Fibroblast of villous mesenchyme (primary cell): ENCODE measurements at places on chromosomes 12 and 14. TPM values are rescaled to one million over a fixed set of nuclear protein-coding genes. Genes with fewer than 3 reads are reported as not detected.
A peak's percentile ranks its signal among the peaks of the same experiment; 100 is the strongest.

The HOXC6 gene
- total RNA-seq: 1.6 and 1.7 TPM in 2 replicates

The NUP37 gene
- total RNA-seq: 28.3 and 39.3 TPM in 2 replicates

The SLC10A1 gene
- not detected in 2 replicates for total RNA-seq

The GPRC5D gene
- total RNA-seq: not detected in 2 replicates

- DNase-seq: no peak
Measured at GRCh38 chr14:72237722-72238666, 305.8 kb downstream of the RGS6 start.

DNA sequence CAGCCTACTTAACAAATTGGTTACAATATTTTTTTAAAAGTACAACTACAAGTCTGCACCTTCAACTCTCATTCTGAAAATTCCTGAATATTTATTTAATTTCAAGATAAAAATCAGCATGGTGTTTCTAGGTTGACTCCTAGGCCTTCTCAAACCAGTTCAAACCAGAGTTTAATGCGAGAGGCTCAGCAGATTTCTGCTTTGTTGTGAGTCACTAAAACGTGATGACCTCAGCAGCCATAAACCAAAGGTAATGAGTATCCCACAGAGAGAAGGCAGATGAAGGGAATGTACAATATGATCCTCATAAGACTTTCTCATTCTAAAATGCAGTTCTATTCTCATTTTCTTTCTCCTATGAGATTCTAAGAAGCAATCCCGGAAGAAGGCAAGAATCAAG is 1.5 kb downstream of the PRDM4 start:
- peak; percentile 89 for DNase-seq

DNA sequence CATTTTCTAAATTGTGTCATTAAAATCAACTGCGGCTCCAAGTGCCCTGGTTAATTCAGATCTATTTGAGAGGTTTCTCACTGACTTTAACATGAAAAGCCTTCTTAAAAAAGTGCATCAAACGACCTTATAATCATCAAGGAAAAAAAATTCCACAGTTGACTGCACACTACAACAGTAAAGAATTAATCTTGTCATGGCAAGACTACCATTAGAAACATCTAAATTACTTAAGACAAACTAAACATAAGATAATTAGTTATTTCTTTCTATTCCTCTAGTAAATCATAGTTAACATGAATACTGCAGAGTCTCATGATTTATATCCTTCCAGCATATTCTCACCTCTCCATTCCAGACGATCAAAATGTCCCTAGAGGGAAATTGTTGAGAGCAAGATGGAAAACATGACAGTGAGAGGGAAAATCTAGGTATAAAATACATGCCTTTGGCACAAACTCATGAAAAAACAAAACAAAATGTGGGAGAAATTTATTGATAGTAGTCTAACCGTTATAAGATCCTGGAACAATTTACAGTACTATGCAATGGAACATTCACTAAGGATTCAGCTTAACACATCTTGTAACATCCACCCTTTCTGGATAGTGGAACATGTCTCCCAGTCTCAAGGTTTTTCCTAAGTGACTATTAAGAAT is 112.5 kb downstream of the PRKD1 start:
- DNase-seq: no peak

- DNase-seq: no peak
Measured at GRCh38 chr12:48696626-48697025, 14.6 kb upstream of the KANSL2 start.
